Naive B cell (primary cell): ENCODE measurements at places on chromosomes 3 and 15. TPM values are rescaled to one million over a fixed set of nuclear protein-coding genes. Genes with fewer than 3 reads are reported as not detected.
A peak's percentile ranks its signal among the peaks of the same experiment; 100 is the strongest.

- no peak for DNase-seq
- peak overlapping the region; percentile 1 for H3K27ac ChIP-seq
- no peaks in the 10 kb centered on the region for H3K4me1 ChIP-seq
Observed at GRCh38 chr3:60160111-60160821, 1091.0 kb downstream of the FHIT start.

DNA sequence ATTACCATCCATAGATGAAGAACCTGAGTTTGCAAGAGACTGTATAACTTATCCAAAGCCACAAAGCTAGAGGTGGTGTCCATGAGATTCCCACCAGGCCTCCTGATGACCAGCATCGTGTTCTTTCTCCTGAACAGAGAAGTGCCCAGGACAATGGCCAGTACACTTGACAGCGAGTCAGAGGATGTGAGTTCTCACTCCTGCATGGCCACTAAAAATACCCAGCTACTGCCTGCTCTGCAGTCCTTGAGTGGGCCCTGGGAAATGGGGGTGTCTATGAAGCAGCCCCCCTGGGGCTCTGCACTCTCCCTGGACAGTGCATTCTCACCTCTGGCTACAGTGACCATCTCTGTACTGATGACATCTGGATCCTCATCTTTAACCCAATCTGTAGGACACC is 201.2 kb downstream of the RPLP1 start:
- no peak overlapping the region for H3K27ac ChIP-seq
- H3K4me1 ChIP-seq, result no peaks in the 10 kb centered on the region
- no peak overlapping the region for H3K4me3 ChIP-seq

GRCh38 chr3:151479452-151479851 is 18.6 kb upstream of the IGSF10 start:
- peaks cover 12% of the 10 kb centered on the region for H3K36me3 ChIP-seq
- no peak overlapping the region for H3K4me3 ChIP-seq
- no peak overlapping the region for H3K27ac ChIP-seq

- no peak overlapping the region for H3K4me3 ChIP-seq
- no peak overlapping the region for H3K27ac ChIP-seq
- DNase-seq, result no peak
- H3K27me3 ChIP-seq, result no peaks in the 10 kb centered on the region
- H3K36me3 ChIP-seq, result no peaks in the 10 kb centered on the region
- H3K4me1 ChIP-seq, result peaks cover 48% of the 10 kb centered on the region
Observed at GRCh38 chr15:41829959-41830646, 2.2 kb downstream of the JMJD7 start.

GRCh38 chr3:13896473-13897154 is 16.7 kb upstream of the WNT7A start:
- no peak overlapping the region for H3K27ac ChIP-seq
- peaks cover 3% of the 10 kb centered on the region for H3K27me3 ChIP-seq
- H3K4me3 ChIP-seq, result peak overlapping the region; percentile 96

The LRRIQ4 gene
- polyA plus RNA-seq, result not detected

The APEH gene
- 73.4 TPM for polyA plus RNA-seq
